ENCODE measurements at places on chromosomes 11 and 22.

DNA sequence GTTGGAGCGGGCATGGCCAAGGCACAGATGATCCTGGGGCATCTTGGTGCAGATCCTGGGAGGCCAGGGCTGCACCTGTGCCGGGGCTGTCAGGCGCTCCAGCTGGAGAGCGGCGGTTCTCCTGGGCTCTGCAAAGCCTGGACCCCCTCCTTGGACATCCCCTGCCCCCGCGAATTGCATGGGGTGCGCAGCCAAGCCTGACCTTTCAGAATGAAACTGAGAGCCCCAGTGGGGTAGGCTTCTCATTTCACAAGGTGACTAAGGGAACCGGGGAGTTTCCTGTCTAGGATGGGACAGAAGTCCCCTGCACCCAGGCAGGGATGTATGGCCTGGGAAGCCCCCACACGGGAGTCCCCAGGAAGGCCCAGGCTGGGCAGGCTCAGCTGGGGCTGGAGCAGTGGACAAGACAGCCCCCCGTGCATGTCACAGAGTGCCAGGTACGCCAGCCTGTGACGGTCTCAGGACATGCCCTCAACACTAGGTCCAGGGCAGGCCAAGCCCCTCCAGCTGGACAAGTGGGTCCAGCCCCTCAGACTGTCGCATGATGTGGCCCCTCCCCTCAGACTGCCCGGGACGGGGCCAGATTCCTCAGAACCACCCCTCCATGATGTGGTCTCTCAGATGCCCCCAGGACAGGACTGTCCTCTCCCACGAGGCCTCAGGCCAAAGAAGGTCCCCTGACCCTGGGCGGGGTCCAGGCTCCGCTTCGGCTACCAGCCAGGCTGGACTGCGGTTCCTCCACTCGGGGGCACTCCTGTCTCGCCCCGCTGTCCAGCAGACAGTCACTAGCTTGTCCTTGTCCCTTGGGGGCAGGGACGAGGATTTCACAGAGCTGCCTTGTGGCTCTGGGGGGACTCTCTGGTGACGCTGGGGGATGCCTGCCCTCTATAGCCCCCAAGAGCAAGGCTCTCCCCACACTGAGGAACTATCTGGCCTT is 2.3 kb downstream of the LSP1 start:
- no peak for DNase-seq

DNA sequence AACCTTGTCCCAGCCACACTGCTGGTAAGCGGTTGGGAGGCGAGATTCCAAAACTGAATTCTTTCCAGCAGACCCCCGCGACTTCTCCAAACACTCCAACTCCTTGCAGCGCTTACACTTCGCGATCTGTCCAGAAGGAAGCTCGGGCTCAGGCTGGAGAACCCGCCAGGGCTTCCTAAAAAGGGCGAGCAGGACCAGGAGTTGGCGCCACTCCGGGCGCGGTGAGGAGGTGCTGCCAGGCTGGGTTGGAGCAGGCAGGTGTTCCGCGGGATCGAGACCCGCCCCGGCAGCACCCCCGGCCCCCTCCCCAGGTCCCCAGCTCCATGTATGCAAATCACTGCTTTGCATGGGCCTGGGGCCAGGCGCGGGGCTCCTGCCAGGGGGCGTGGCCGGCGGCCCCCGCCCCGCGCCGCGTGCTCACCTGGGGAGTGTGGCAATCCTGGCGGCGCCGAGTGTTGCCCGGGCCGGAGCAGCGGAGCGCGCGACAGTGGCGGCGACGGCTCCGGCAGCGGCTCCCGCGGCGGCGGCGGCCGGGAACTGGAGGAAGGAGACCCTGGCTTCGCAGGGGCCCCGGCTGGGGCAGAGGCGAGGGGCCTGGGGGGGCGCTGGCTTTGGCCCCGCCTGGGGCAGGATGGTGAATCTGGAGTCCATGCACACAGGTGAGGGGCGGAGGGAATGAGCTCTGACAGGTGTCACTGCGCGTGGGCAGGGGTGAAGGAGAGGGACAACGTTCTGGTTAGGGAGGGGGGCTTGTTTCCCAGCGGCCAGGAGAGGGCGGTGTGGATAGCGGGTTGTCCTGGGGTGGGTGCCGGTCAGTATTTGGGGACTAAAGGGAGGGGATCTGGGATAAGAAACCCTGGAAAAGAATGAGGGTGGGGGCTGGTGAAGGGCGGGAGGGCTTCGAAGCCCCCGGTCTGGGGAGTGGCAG is at the start of gene POU2F3:
TSS of gene POU2F3 (plus strand) at position 428 of the 928 bp plus-strand sequence. CDS start at position 632, 204 bp downstream.
- no peak for DNase-seq

DNA sequence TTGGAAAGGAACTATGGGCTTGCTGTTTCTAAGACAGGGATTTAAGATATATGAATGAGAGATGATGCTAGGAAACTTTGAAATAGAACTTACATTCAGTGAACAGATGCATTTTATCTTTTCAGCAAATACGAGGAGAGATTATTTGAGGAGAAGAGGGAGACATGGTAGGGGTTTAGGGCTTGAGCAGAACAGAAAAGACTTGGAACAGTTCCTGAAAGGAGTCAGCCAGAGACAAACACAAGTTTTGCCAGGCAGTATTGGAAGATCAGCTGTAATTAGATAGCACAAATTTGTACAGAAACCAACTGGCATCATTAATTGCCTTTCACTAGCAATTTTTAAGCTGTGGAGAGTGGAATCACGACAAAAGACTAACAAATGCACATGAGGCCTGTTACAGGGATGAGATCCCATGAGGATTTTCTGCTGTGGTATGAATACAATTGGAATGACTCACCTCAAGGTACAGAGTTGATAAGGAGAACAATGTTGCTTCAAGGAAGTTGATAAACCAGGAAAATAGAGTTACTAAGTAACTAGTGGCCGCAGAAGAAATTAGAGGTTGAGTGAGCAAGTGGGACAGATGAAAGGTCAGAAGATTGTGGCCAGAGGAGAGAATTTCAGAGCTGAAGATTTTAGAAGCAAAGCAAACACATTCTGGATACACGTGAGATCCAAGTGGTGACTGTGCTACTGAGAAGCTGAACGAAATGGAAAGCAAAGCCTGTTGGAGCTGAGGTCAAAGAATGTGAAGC is 67.9 kb downstream of the CYB5R2 start:
- no peak for DNase-seq

- DNase-seq = no peak
Observed at GRCh38 chr11:117097014-117097388, 1.2 kb downstream of the SIK3 start.

DNA sequence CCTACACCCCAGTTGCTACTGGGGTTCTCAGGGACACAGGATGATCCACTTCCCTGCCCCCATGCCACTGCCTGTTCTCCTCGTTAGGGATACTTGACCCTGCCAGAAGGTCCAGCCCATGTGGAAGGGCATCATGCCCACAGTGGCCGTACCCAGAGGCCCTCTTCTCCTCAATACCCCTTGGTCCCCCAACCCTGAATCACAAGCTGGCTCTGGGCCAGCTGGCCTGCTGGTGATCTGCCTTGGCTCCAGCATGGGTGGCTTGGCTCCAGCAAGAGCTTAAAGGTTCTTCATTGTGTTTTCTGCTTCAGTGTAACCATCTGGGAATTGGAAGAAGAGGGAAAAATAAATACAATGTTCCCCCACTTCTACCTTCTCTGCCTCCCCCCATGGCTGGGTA is 11.1 kb upstream of the TPBGL start:
- no peak for DNase-seq

GRCh38 chr22:35611200-35611890 is 5.8 kb downstream of the MB start:
- DNase-seq = no peak

- no peak for DNase-seq
Observed at GRCh38 chr11:8060146-8060719, 20.8 kb upstream of the TUB start.

GRCh38 chr11:16011396-16011795 is 344.9 kb downstream of the SOX6 start:
- DNase-seq = no peak

DNA sequence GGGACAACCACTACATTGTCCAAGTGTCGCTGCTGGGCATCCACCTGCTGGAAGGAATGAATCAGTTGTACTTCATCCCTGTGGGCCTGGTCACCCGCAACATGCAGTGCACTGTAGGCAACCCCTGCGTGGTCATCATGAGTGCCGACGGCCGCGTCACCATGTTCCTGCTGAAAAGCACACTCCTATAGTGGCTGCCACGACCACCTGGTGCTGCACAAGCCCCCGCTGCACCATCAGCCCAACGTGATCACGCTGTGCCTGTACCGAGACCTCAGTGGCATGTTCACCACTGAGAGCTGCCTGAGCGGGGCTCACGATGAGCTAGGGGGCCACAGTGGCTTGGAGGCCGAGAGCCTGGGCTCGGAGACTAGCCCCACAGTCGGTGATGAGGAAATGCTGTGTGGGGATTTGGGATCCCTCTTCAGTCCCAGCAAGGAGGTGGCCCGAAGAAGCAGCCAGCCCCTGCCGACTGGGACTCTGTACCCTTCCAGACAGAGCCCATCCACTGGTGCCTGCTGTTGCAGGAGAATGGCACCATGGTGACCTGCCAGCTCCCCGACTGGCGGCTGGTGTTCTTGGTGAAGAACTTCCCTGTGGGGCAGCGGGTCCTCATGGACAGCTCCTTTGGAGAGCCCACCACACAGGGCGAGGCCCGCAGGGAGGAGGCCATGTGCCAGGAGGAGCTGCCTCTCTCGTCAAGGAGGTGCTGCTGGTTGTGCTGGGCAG is 15.7 kb upstream of the SLC5A4 start:
- no peak for DNase-seq

DNA sequence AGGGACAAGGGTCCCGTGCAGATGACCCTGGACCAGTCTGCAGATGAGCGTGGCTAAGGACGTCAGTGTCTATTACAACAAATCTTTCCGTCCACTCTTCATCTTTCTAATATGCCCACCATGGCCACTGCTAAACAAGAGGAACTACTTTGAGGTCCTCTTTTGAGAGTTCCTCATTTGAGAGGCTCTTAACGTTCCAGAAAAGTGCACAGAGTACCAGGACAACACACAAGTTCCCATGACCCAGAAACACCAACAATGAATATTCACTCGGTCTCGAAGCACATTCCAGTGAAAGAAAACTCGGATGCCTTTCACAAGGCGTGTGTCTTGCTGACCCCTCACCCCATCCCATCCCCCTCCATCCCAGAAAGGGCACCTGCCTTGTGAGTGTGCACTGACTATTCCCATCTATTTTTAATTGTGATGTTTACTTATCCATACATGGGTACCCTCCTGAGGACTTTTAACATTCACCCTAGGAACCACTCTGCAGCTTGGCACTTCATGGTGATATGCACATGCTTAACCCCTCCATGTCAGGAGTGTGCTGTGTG is 157.0 kb downstream of the SHANK2 start:
- no peak for DNase-seq

DNA sequence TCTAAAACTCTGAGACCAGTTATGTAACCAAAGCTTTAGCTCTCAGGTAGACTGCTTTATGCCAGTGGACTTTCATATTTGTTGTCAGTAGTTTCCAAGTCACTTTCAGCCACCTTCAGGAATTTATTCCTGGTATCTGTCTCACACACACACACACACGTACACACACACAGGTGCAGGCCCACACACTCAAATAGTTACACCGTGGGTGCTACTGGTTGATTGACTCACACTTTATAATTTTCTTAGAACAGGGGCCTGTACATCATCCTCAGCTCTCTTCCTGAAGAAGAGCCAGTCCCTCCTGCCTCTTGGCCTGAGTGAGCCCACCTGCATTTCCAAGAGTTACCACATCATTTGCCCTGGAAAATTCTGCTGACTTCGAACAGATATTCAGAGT is 555.2 kb downstream of the SOX6 start:
- DNase-seq = no peak

DNA sequence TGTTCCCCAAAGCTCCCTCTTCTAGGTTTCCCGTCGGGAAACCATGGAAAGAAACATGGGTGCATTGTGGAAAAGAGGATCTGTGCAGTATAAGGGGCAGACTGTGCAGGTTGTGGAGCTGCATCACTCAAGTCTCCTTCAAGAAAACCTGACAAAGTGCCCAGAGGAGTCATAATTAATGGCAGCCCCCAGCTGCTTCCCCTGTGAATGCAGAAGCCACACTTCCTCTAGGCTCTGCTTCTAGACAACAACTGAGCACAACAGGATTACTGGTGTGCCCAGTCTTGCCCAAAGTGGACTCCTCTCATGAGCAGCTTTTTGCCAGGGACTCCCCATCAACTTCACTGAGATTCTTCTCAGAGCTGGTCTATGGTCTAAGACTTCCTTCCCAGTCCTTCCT is 42.6 kb upstream of the SCUBE2 start:
- no peak for DNase-seq

DNA sequence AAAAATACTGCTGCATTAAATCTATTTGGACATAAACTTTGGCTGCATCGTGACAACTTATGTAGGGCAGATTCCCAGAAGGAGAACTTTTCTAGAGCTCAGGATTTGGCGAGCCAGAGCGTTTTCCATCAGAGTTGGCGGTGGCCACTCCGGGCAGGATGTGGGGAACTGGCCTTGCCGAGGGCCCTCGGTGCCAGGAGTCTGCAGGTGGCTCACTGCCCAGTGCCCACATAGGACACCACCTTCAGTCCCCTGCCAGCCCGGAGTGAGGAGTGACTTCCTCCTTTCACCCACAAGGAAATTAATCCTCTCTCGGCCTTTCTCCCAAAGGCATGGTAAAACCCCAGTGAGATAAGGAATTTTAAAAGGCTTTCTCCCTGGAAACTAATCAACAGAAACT is 1.6 kb upstream of the LGALS2 start:
- DNase-seq = no peak

DNA sequence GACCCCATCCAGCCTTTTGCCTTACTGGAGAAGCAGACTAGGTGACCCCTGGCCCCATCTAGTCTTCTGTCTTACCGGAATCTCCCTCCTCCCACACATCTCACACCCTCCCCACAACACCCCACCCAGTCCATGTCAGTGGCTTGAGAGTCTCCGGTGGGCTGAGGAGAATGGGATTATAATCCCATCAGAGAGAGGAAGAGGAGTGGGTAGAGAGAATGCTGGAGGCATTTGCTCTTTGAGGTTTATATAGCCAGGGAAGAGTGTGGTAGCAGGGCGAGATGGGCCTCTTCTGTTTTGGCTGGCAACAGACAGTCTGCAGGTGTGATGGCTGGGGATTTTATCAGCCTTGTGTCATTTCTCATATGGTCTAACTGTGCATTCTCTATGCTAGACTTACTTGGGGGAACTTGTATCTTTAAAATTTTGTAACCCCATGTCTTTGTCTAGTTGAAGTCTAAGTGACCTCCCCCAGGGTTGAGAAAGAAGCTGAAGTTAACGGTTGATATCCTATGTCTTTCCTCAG is 50.3 kb downstream of the GRAMD1B start:
- DNase-seq = no peak

DNA sequence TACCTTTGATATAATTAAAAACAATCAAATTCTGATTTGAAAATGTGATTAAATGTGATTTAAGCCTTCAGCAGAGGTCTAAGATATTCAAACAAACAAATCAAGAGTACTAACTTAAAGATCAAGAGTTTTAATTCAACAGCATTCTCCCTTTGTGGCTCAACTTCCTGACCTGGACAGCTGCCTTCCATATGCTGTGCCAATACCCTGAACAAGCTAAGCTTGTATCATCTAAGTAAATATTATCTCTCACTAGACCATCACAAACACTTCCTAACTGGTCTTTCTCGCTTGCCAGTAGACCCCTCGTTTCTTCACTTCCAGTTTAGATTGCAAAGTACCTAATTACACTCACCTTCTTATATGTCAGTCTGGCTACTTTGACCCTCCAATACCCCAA is 35.9 kb upstream of the P4HA3 start:
- no peak for DNase-seq

GRCh38 chr11:3667149-3668035 is 3.8 kb downstream of the CHRNA10 start:
- DNase-seq = no peak

- no peak for DNase-seq
Observed at GRCh38 chr11:115996808-115997188, 492.6 kb upstream of the CADM1 start.
